Activated CD4-positive, alpha-beta T cell treated with anti-CD3 and anti-CD28 coated beads for 1 hour (primary cell): ENCODE measurements at places on chromosomes 7 and 10.

DNA sequence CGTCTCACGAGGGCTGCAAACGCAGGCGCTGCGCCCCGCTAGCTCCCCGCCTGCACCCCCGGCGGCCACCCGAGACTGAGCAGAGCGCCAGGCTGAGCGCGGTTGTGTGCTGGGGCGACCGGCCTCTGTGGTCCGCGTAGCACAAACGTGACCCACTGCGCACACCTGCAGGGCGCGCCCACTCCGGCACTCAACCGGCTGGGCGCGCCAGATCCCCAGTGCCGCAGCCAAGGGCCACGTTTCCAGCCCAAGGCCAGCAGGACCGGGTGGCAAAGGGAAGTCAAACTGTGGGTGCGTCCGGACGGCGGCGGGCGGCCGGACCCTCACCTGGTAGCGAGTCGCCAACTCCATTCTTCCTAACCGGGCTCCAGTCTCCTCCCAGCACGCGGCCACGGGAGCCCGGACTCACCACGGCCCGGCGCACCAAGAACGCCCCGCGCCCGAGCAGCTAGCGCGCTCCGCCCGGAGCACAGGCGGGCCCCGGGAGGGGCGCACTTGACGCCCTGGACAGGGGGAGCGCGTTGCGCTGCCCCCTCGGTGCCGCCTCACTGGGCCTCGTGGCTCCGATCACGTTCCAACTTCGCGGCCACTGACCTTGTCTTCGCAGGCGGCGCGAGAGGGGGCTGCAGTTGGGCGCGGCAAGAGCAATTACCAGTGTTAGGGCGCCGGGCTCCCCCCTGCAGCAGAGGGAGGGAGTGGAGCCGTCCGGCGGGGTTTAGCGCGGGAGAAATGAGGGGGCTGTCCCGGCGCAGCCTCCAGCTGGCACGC, at the start of gene CDCA7L:
CDCA7L (minus strand) TSS at position 446 of the 768 bp plus-strand sequence; CDS start at position 351, 95 bp downstream.
- DNase-seq: peak; percentile 25

GRCh38 chr10:110706690-110707098, 62.6 kb downstream of the RBM20 start:
- no peak for DNase-seq

- no peak for DNase-seq
These were observed 305.8 kb downstream of the KIF20B start for GRCh38 chr10:90007226-90007625.

- DNase-seq: no peak
These were observed 325.7 kb upstream of the MKI67 start for GRCh38 chr10:128451879-128452278.

GRCh38 chr7:91993976-91994375, 53.3 kb downstream of the AKAP9 start:
- DNase-seq: no peak

- DNase-seq: no peak
These were observed 1079.0 kb downstream of the KCNMA1 start for GRCh38 chr10:76558586-76558985.

DNA sequence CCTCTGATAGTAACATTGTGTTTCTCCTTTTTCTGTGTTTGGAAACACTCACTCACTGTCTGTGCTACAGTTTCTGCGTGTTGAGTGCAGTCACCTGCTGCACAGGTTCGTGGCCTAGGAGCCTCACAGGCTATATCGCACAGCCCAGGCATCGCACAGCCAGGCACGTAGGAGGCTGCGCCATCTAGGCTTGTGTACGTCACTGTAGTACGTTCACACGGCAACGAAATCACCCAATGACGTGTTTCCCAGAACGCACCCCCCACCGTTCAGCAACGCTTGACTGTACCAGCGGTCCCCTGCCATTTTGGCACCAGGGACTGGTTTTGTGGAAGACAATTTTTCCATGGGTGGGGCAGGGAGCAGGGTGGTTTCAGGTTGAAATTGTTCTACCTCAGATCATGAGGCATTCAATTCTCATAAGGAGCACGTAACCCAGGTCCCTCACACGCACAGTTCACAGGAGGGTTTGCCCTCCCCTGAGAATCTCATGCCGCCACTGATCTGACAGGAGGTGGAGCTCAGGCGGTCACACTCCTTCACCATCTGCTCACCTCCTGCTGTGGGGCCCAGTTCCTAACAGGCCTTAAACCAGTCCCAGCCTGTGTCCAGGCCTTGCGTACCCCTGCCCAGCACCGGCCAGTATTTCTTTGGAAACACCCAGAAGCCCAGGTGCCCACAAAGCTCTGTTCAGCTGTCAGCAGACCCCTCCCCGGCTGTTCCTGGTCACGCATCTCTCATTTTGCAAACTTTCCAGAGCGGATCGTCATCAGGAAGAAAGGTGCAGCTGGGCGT, 23.2 kb upstream of the PRKAR1B start:
- no peak for DNase-seq

- no peak for DNase-seq
These were observed 138.8 kb upstream of the BTBD16 start for GRCh38 chr10:122132331-122132755.

DNA sequence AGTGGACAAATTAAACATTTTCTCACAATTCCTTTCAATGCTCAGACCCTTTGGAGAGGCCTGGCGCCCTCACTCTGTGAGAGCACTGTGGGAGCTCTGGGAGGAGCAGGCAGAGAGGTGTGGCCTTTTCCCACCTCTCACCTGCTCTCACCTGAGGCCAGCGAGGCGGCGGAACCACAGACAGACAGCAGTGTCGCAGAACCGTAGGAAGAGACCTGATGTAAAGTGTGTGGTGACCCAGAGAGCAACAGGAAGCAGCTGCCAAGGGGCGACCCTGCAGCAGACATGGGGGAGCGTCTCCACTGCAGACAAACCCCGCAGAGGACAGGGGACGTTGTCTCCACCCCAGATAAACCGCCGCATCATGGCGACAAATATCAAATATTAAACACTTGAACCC, 15.6 kb upstream of the PARP12 start:
- no peak for DNase-seq

DNA sequence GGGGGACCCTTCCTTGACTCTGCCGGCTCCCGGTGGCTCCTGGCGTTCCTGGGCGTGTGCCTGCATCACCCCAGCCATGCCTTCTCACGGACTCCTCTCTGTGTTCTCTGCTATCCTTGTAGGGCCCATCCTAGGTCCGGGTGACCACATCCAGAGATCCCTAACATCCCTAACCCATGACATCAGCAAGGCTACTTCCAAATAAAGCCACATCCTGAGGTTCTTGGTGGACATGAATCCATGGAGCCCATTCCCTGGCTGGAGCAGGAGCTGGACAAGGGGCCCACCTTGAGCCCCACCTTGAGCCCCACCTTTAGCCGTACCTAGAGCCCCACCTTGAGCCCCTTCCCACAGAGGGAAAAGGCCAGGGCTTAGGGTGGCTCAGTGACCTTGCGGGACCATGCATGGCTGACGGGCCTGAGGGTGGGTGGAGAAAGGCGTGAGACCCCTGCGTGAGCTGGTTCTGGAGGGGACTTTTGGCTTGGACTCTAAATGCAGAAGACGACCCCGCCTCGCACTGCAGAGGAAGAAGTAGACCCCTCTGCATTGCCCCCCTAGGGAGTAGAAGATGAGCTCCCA, 58.5 kb upstream of the INPP5A start:
- DNase-seq: no peak

GRCh38 chr10:15351099-15351820, 19.8 kb downstream of the FAM171A1 start:
- no peak for DNase-seq

DNA sequence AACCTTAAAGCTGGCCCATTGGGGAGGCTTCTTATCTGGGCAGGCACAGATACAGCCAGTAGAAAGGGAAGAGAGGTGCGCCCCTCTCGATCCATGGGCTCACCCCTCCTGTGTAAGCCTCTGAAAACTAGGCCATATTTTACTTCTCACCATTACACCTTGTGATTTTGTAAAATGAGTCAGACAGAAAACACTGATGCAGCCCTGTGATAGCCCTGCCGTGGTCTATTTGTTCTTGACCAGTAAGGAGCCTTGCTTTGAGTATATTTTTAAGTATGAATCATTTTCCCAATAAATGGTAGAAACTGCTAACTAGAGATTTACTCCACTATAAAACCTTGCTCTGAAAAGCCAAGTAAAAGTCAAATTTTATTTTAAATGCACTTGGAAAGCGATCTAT, 329.8 kb upstream of the MBL2 start:
- DNase-seq: no peak

DNA sequence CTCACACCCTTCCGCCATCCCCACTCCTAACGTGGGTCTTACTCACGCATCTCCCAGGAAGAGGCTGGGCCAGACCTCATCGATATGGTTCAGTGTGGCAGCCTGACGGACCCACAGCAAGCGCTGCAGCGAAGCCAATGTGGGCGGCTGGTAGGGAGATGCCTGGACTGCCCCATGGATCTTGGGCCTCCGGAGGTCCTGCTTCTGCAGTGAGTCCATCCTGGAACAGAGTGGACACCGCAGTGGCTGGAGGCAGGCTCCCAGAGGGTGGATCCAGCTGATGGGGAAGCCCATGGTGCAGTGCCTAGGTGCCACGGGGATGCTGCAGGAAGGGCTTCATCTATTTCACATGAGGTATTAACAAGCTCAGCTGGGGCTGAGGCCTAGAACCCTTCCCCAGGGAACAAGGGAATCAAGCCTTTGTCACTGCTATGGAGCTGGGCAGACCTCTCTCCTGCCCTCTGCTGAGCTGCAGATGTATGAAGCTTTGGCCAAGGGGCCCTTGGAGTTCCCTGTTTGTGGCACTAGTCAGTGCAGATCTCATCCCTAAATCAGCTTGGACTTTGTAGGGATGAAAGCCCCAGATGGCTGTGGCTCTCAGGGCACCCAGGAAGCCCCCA, 13.7 kb upstream of the SAMD8 start:
- no peak for DNase-seq

GRCh38 chr10:76043261-76043660, 611.8 kb downstream of the LRMDA start:
- DNase-seq: no peak

DNA sequence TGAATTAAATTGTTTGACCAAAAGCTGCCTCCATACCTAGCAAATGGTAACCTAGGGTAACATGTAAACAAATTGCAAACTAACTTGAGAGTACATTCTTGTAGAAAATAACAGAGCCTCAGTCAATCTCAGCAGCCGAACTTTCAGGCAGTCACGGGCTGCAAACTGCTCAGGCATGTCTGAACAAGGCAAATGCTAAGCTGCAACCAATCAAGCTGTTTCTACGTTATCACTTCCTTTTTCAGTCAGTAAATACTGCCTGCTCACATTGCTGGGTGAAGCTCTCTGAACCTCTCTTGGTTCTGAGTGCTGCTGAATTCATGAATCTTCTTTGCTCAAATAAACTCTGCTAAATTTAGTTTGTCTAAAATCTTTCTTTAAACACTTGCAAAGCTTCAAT, 1212.4 kb downstream of the SORCS1 start:
- no peak for DNase-seq

- no peak for DNase-seq
These were observed 302.2 kb downstream of the CSTF2T start for GRCh38 chr10:51397244-51397643.

DNA sequence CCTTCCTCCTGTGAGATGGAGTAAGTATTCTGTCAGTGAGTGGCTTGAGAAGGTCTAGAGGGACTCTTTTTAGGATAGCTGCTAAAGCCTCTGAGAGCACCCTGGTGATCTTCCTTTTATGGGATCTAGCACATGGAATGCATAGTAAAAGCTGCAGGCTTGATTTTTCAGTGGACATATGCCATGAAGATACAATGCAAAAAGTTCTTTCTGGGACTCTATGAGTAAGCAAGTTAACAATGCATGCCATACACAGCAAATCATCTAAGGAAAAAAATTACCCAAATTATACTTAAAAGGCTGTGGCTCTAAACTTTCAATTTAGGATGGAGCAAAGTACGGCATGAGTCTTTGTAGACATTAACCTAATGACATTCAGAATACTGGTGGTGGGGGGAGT, 154.5 kb downstream of the SGMS1 start:
- no peak for DNase-seq

DNA sequence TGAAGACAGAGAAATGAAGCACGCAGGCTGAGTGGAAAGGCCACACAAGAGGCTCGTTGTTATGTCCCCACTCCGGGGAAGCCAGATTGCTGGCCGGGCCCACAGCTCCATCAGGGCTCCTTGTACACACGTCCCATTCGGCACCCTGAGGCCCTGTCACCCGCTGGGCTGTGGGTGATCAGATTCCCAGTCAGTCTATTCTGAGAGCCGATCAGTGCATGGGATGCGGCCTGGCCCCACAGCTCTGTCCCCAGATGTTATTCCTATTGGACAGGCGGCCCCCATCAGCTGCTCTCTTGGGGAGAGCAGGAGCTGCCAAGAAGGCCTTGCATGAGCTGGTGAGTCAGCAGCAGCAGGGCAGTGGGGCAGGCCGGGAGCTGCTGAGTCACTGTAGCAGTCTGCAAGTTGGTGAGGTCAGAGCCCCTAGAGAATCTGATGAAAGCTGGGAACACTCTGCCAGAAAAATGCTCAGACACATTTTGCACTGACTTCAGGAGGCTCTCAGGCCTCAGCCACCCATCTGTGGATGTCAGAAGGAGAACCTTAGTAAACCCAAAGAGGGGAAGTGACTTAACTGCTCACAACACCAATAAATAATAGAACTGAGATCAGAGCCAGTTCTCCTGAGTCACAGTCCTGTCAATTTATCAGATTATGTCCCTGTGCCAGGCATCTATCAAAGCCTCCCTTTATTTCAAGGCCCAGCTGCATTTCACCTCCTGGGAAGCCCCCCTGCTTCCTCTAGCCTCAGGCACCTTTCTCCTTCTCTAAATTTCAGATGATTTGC, 9.4 kb upstream of the PSAP start:
- no peak for DNase-seq

- no peak for DNase-seq
These were observed 291.0 kb downstream of the RNLS start for GRCh38 chr10:88292185-88292514.

- no peak for DNase-seq
These were observed 8.8 kb downstream of the TRIM8 start for GRCh38 chr10:102653060-102653459.

DNA sequence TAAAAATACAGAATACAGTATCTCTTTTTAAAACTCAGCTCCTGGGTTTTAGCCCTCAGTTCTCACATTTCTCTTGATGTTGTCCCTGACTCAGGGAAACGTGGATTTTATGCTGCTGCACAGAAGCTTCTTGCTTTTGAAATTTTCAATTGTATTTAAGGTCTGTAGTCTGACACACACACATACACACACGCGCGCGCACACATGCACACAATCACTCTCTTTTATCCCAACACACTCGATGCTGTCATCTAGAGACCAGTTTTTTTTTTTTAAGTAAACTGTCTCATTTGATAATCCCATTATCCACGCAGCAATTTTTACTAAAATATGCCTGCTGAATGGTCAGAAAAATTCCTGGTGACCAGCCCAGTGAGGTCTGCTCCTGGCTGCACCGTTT, 108.6 kb downstream of the KMT2E start:
- no peak for DNase-seq

GRCh38 chr7:116631676-116632075, 40.3 kb upstream of the MET start:
- DNase-seq: no peak
